ENCODE measurements at places on chromosomes 13 and 19. TPM values are rescaled to one million over a fixed set of nuclear protein-coding genes. Genes with fewer than 3 reads are reported as not detected.

DNA sequence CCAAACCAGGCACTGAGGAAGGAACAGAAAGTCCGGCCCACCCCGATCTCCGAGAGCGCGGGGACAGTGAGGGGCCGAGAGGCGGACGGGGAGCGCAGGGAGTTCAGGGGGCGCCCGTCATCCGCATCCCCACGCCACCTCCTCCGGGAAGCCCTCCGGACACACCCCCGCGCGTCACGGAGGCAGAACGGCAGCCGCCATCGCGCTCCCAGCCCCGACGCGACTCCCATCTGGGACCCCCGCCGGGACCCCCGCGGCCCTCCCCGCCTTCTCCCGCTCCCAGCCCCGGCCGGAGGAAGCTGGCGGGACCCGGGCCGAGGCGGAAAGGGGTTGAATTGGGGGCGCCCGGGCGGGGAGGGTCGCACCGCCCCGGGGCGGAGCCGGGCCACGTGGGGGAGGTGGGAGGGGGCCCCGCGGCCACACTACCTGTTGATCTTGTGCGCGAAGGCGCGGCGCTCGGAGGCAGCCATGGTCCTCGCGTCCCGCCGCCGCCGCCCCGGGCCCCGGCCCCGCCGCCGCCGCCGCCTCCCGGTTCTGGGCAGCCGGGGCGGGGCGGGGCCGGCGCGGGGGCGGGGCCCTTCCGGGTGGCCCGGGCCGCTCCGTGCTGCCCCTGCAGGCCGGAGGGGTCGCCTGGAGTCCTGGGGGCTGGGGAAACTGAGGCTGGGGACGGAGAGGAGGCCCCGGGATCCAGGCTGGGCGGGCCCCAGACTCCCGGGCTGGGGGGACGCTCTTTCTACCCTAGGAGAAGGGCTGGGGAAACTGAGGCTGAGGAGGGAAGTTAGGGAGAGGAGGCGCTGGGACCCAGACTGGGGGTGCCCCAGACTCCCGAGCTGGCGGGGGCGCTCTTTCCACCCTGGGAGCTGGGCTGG lies at the start of gene DOCK6:
Gene DOCK6, minus strand, starts transcription at position 554 of the 869 bp plus-strand sequence. Its CDS starts 84 bp downstream, at position 470.
- no peak for DNase-seq
- peaks cover 5% of the 10 kb centered on the region for H3K4me1 ChIP-seq
- H3K36me3 ChIP-seq, result no peaks in the 10 kb centered on the region
- H3K27me3 ChIP-seq, result no peaks in the 10 kb centered on the region
- no peak within 1 kb of the TSS for H3K27ac ChIP-seq

SLITRK1 gene
- total RNA-seq, result 0.38 TPM

EXOC3L2 gene
- total RNA-seq, result not detected

GRCh38 chr13:52896827-52897659 lies 48.6 kb upstream of the PCDH8 start:
- no peak overlapping the region for H3K27ac ChIP-seq
- DNase-seq, result no peak
- H3K4me1 ChIP-seq, result no peaks in the 10 kb centered on the region
- H3K27me3 ChIP-seq, result peaks cover 2% of the 10 kb centered on the region
- H3K36me3 ChIP-seq, result no peaks in the 10 kb centered on the region

DNA sequence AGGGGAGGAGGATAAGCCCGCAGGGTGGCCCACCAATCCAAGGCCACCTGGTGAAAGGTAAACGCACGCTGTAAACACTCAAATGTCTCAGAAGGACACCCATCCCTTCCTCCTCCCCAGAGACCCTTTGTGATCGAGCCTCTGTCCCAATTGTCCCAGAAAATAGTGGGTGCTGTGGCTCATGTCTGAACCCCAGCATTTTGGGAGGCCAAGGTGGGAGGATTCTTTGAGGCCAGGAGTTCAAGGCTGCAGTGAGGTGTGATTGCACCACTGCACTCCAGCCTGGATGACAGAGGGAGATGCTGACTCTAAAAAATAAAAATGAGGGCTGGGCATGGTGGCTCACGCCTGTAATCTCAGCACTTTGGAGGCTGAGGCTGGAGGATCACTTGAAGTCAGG lies 3.1 kb upstream of the ABHD17A start:
- no peaks in the 10 kb centered on the region for H3K27me3 ChIP-seq
- H3K4me1 ChIP-seq, result peaks cover 6% of the 10 kb centered on the region
- no peak overlapping the region for H3K27ac ChIP-seq
- no peak for DNase-seq

DNA sequence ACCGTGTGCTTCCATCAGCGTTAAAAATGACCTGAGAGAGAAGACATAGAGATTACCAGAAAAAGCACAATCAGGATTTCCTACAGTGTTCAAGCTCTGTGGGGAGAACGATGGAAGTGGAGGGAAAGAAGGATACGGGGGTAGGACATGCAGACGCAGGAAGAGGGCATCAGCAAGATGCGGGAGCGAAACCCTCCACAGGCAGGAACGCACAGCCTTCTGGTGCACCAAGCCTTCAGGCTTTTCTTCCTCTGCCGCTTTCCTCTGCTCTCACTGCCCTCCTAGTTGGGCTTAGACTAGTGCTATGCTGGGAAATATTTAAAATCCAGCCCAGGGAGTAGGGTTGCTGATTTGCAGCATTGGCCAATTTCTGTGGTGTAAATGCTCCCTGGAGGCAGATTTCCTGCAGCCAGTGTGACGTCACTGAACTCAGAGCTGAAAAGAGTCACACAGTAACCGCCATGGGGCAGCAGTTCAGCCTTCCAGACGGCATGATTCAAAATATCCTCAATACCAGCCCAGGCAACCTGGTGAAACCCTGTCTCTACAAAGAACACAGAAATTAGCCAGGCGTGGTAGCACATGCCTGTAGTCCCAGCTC lies 205.1 kb upstream of the SOX1 start:
- H3K4me1 ChIP-seq, result no peaks in the 10 kb centered on the region
- DNase-seq, result no peak
- H3K4me3 ChIP-seq, result no peak overlapping the region
- H3K36me3 ChIP-seq, result no peaks in the 10 kb centered on the region
- no peaks in the 10 kb centered on the region for H3K27me3 ChIP-seq

GRCh38 chr19:31140717-31141116 lies 208.5 kb downstream of the TSHZ3 start:
- no peak overlapping the region for H3K27ac ChIP-seq
- H3K36me3 ChIP-seq, result no peaks in the 10 kb centered on the region
- no peak overlapping the region for H3K4me3 ChIP-seq
- no peaks in the 10 kb centered on the region for H3K27me3 ChIP-seq
- no peak for DNase-seq

DNA sequence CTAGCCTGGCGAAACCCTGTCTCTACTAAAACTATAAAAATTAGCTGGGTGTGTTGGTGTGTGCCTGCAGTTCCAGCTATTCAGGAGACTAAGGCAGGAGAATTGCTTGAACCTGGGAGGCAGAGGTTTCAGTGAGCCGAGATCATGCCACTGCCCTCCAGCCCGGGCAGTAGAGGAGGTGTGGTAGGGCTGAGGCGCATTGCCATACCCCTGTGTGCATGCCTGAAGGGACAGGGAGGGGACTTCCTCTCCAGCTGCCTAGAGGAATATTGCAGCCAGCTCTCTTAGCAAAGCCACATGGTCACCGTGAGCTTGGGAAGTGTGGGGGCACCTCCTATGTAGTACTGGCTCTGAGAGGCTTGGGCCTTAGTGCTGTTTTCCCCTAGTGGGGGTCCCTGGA lies 29.2 kb upstream of the PEPD start:
- no peak overlapping the region for H3K4me3 ChIP-seq
- H3K27ac ChIP-seq, result no peak overlapping the region
- H3K4me1 ChIP-seq, result no peaks in the 10 kb centered on the region
- no peaks in the 10 kb centered on the region for H3K36me3 ChIP-seq

DNA sequence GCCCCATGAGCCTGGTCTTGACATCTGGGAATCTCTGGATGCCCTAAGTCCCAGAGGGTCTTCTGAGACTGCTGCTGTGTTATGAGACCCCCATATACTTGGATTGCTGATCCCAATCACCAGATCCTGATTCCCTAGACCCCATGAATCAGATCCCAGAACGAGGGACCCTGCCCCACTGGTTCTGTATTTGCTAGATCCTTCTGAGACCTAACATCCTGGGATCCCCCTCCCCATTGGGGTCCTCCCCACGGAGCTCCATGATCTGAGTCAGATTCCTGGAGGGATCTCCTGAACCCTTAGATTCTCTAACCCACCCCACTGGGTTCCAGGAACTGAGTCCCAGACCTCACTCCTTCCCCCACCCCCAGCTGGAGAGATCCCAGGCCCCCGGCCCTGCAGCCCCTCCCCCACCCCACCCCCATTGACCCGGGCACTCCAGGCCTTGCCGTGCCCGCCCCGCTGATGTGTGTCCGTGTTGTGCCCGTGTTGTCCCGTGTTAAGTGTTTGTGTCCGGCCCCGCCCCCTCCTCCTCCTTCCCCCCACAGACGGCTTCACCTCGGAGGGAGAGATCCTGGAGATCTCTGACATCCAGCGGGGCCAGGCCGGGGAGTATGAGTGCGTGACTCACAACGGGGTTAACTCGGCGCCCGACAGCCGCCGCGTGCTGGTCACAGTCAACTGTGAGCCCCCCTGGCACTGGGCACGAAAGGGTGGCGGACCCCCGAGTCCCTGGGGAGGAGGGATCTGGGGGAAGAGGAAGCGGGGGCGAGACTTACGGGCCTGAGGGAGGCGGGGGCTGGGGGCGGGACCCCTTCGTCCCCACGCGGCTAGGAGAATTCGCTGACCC lies 15.0 kb downstream of the IGLON5 start:
- no peaks in the 10 kb centered on the region for H3K4me1 ChIP-seq
- H3K4me3 ChIP-seq, result no peak overlapping the region
- H3K27me3 ChIP-seq, result no peaks in the 10 kb centered on the region
- no peak overlapping the region for H3K27ac ChIP-seq
- DNase-seq, result no peak

RXFP2 gene
- total RNA-seq, result not detected

DNA sequence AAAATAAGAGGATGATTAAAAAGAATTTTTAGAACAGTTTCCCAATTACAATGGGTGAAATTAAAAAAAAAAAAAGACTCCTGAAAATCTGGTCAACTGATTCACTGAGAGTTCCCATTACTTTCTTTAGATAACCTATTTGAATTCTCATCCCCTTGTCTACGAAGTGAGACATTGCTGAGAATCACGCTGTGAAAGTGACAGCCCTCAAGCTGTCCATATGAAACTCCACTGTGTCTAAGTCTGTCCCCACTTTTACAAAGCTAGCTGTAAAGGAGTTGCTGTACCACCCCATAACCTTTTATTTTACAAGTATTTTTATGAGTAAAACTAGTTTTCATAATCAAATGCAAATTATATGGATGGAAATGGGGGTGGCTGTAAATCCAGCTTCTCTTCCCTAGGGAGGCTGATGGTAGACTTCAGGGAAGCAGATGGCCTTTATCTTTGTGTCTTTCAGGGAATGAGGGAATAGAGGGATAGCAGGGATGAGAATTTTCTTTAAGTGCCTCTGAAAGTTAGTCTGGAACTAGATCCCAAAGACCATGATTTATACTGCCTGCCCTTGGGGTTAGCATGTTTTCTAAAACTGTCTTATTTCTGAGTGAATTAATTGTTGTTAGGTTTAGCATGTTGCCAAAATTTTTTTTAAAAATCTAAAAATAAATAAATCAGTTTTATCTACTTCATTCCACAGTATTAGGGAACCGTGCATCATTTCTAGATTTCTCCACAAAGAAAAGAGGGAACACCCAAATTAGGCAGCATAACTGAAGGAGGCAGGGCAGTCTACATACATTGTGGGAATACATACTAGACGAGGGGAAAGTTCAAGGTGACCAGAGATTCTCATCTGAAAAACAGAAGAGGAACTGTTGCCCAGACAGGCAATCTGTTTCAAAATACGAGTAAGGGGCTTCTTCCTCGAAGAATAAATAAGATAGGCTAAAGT lies 1219.1 kb downstream of the UQCRFS1 start:
- no peak for DNase-seq
- H3K4me3 ChIP-seq, result no peak overlapping the region
- no peaks in the 10 kb centered on the region for H3K36me3 ChIP-seq
- H3K4me1 ChIP-seq, result no peaks in the 10 kb centered on the region
- H3K27me3 ChIP-seq, result no peaks in the 10 kb centered on the region
- H3K27ac ChIP-seq, result peak overlapping the region; percentile 25

All from GM12878 (cell line).